ENCODE measurements at places on chromosomes 4 and X.

DNA sequence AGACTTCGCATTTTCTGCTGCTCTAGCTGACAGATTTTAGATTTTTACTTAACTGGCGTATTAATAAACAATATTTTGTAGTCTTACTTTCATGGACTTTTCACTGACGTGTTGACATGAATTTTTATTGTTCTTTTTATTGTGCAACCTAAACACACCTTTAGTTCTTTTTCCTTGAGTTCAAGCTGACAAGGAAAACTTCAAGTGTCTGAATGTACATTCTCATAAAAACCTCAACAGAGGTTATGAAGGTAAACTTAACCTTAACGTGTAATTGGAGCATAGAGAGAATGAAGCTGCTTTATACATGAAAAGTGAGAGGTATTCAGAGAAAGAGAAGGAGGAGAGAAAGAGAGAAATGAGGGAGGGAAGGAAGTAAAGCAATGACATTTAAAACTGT lies 364.3 kb upstream of the CT83 start:
- DNase-seq, result no peak

- no peak for DNase-seq
These were observed 637.8 kb upstream of the GRIA3 start for GRCh38 chrX:122546269-122546668.

DNA sequence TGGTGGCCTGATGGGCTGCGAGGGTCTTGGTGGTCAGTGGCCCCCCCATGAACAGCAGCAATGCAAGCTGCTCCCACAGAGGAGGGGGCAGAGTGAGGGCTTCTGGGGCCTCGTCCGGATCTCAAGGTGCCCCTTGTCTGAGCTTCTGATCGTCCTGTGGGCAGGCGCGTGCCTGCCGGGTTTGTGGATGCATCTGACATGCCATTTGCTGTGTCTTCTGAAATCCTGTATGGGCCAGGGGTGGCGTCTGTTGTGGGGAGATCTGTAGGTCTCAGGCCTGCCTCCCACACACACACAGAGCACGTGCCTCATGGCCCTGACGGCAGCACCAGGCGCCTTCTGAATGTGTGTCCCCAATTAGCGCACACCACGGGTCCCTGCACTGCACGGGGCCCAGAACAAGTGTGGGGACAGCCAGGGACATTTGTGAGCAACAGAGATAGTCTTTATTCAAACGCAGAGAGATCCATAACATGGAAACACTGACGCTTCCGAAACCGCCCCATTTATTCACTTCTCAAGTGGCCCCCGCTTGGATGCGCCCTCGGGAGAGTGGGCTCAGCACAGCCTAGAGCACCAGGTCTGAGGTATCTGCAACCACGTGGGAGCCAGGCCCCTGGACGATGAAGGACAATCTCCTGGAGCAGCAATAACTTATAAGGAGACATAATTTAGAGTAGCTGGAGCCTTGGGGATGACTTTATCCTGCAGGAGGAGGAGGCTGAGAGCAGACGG lies 5.7 kb downstream of the SPON2 start:
- DNase-seq, result no peak

DNA sequence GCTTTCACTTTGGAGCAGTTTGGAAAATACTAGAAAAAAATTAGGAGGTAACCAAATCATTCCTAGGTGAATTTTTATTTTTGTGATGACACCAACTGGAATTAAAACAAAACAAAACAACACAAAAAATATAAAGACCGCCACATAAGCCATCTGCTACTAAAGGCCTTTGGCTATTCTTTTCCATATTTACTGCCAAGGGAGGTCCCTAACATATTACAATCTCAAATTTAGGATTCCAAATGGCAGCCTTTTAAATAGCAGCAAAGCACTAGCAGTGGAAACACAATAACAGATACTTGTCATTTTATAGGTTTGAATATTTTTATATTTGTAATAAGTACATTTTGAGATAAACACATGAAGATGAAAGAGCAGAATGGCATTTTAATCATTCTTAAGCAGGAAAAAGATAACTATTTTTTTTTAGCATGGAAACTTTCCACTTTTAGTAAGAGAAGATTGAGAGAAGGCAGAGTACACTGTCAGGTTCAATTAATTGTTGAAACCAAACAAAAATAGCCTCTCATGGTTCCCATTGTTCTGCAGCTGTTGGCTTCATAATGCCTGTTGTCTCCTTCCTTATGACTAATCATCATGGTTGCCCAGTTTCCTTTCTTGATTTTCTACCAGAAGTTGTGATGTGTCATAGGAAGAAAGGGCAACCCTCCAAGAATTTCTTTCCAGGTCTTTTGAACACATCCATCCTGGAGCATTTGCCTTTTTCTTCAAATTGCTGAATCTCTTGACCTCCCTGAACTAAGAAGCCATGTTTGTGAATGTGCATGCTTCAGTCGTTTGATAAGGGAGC lies 219.0 kb upstream of the EMCN start:
- no peak for DNase-seq

GRCh38 chr4:25950461-25951389 lies 36.7 kb downstream of the SMIM20 start:
- no peak for DNase-seq

DNA sequence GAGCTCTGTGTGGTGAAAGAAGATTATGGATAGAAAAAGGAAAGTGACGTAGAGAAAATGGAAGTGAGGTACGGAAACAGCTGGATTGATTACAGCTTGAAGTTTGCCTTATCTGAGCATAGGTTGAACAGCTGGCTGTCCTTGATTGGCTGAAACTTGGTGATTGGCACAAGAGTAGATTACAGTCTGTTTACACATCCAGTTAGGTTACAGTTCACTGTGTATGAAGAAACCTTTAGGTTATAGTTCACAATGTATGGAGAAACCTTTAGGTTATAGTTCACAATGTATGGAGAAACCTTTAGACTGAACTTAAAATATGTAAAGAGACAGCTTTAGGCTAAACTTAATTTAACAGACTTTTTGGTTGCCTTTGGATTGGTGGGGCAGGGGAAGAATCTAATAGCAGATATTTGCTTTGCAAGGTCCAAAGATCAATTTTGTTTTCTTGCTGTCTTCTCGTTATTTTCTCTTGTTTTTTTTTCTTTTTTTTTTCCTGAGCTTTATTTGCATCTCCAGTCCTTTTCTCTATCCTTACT lies 15.6 kb upstream of the ART3 start:
- no peak for DNase-seq

DNA sequence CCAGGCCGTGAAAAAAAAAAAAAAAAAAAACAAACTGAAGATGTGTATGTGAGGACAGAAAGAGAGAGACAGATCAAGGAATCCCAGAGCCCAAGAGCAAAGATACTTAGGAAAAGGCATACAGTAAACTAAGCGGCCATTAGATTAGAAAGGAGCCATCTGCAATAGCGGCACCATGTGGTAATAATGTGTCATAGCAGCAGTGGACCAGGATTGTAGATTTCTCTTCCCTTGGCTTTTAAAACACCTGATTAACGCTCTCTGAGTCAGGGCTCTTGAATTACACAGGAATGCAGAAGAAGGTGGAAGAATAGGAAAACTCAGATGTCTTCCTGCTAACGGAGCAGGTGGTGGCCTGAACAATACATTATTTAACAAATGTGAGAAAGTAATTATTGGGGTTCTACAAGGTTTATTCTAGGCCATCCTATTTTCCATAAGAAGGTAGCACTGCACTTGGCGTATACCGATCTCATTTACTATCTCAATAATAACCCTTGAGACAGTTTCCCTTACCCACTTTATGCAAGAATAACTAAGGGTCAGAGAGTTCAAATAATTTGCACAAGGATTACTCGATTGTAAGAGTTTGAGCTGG lies 182.7 kb downstream of the KCNIP4 start:
- DNase-seq, result no peak

DNA sequence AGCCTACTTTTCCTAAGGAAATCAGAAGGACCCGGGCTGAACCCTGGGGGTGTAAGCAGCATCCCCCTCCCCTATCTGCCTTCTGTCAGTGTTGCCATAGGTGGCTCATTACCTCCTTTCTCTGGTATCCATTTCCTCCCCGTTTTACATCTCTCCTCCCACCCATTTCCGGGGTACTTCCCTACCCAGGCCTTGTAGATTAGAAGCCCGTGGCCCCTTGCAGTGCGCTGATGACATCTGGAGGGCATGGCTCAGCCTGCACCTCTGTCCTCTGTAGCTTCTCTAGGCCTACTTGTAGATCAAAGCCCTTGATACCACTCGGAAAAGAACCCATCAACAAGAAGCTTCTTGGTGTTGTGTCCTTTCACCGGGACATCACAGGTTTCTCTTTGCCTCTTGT lies 71.8 kb downstream of the NBDY start:
- no peak for DNase-seq

GRCh38 chr4:186032259-186032658 lies 36.7 kb upstream of the TLR3 start:
- no peak for DNase-seq

DNA sequence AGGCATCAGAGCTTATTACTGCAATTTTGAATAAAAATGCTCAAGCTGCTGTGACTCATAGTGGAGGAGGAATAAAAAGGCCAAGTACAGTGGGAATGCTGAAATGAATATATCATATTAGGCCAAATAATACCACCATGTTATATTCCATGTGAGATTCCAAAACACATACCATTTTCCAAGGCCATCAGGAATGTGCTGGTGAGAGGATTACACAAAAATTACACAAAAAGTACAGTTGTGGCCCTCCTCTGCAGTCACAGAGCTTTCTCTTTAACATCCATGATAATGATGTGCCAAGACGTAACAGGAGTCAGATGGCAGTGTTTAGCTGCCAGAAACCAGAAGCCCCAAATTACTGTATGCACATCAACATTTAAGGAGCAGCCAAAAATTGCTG lies 153.5 kb downstream of the PCDH18 start:
- DNase-seq, result no peak

DNA sequence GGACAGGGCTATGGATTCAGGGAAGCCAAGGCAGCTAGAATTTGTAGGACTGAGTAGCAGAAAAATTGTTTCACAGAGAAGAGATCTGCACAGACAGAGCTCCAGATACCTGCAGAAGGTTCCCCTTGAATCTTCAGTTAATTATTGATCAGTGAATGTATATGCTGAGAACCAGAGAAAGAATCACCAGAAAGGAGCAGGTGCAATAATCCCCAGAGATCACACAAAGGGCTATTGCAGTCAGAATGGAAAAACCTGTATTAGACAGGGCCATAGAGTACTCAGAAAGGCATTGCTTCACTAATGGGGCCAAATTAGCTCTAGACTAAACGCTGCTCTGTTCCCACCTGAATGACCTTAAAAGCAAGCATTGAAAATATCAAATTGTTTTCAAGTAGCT lies 35.5 kb upstream of the SMAD1 start:
- no peak for DNase-seq

GRCh38 chr4:164621886-164622521 lies 131.9 kb upstream of the SMIM31 start:
- no peak for DNase-seq

DNA sequence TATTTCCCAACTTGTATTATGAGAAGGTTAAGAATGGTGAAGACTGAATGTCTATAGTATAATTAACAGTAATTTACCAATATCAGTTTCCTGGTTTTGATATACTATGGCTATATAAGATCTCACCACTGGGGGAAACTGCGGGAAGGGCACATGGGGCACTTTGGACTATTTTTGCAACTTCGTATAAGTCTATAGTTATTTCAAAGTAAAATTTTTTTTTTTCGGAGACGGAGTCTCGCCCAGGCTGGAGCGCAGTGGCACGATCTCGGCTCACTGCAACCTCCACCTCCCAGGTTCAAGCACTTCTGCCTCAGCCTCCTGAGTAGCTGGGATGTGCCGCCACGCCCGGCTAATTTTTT lies 46.1 kb downstream of the CXorf58 start:
- no peak for DNase-seq

DNA sequence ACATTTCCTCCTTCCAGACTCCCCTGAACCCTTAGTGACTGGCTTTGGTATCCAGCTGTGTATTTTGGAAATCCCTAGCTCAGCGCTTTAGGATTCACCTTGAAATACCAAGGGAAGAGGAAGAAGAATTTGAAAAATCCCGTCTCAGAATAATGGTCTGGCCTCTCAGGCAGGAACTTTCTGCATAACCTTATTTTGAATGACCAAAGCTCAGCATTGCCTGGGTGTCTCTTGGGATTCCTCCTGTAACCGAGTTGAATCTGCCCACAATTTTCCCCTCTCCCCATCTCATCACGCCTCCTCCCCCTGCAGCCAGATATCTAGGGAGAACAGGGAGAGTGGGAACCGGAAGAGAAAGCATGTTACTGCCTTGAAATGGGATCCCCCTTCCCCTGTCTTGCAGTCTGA lies 116.2 kb downstream of the SMIM20 start:
- DNase-seq, result no peak
